ENCODE measurements at places on chromosomes 3 and 15.

DNA sequence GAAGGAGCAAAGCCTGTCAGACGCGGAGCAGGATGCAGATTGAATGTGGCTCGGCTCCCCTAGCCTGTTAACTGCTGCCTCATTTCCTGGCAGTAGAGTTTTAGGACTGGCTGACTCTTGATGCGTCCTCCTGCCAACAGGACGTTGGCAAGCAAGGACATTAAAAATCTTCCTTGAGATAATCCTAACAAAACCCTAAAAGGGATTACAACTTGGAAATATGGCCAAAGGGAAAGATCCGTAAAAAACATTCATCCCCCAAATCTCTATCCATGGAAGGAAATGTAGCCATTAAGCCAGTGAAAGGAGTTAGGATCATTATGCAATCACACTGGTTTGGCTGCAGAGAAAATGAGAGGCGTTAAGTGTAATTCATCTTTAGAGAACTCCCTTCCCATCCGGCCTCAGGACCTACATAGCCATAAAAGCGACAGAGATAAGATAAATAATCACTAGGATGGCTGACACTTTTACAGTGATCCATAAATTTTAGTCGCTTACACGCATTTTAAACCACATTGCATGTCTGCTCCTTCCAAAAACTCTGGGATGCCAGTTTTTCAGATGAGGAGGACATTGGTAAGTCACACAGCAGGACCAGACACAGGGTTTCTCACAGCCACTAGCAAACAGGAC, 44.5 kb upstream of the C3orf80 start:
- no peak for DNase-seq

GRCh38 chr3:21893242-21893641, 142.2 kb upstream of the ZNF385D start:
- DNase-seq, result no peak

GRCh38 chr3:177824190-177824786, 627.0 kb upstream of the TBL1XR1 start:
- no peak for DNase-seq

DNA sequence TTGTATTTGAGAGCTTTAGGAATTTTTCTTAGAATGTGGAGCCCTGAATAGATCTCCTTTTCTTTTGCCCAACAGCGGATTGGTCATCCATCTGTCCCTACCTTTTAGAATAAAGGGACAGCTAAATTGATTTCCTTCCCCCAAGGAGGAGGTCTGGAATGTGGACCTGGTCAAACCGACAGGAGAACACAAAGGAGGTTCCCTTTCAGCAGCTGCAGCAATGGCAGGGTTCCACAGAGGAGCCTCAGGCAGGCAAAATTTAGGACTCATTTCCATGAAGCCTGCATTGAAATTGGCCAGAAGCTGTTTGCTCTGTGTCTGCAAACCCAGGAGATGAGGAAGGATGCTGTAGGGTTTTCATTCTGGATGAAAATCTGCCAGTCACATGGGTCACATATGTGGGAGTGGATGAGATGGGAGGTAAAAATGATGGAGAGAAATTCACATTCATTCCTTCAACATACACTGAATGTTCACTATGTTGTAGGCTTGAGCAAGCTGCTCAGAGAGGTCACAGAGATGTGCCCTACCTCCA, 77.3 kb downstream of the LRTM1 start:
- no peak for DNase-seq

GRCh38 chr3:19065027-19065426, 83.3 kb upstream of the KCNH8 start:
- DNase-seq, result peak; percentile 83

Data from Kasumi-1 (cell line).